Stomach (tissue), 19 donors: ENCODE measurements at places on chromosomes 16 and 17. TPM values are rescaled to one million over a fixed set of nuclear protein-coding genes. Genes with fewer than 3 reads are reported as not detected.

The SCPEP1 gene
- 23.9 TPM for total RNA-seq

The WDR45B gene
- 92.9 TPM for total RNA-seq

The SPATA22 gene
- total RNA-seq, result not detected

The AGRP gene
- total RNA-seq, result not detected

The LRRC36 gene
- not detected for total RNA-seq

The GNG13 gene
- total RNA-seq, result not detected

The KRT12 gene
- 14.0 TPM for total RNA-seq

The MYCBPAP gene
- total RNA-seq, result 2.6 TPM

The NOG gene
- total RNA-seq, result not detected

The EVI2A gene
- total RNA-seq, result not detected

The CCL5 gene
- total RNA-seq, result 21.7 TPM

The CPHXL2 gene
- not detected for total RNA-seq

The TBC1D3E gene
- not detected for total RNA-seq

The ZFP3 gene
- total RNA-seq, result 9.3 TPM

The NLGN2 gene
- 42.0 TPM for total RNA-seq

The CDK5R1 gene
- total RNA-seq, result 2.6 TPM

The TMC5 gene
- 7.2 TPM for total RNA-seq

The CCL8 gene
- total RNA-seq, result 6.7 TPM

The NPIPA2 gene
- total RNA-seq, result not detected

The KRT33A gene
- total RNA-seq, result not detected
